ENCODE measurements at places on chromosomes 1 and 21.

- no peak for DNase-seq
These were observed 5.8 kb downstream of the HMCN1 start for GRCh38 chr1:185739967-185740366.

GRCh38 chr1:199394856-199395255 lies 632.7 kb upstream of the NR5A2 start:
- no peak for DNase-seq

DNA sequence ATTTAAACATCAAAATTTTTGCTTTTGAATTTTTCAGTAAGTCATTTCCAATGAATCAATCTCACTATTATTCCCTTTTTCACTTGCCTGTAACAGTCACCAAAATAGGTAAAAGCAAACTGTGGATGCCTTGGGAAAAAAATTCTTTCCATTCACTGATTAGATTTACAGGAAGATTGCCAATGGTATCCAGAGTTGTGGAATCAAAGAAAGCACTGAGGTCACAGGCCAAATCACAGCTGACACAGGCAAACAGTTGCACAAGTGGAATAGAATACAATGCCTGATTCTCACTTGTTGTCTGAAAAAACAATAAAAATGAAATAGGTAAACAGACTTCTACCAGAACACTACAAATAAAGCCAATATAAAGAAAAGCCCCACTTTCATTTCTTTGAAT lies 48.4 kb downstream of the LTN1 start:
- no peak for DNase-seq

- no peak for DNase-seq
These were observed 14.8 kb upstream of the OLIG2 start for GRCh38 chr21:33010931-33011330.

GRCh38 chr1:229869687-229870086 lies 197.4 kb upstream of the GALNT2 start:
- no peak for DNase-seq

- no peak for DNase-seq
These were observed 2.2 kb downstream of the CERS2 start for GRCh38 chr1:150972417-150972940.

DNA sequence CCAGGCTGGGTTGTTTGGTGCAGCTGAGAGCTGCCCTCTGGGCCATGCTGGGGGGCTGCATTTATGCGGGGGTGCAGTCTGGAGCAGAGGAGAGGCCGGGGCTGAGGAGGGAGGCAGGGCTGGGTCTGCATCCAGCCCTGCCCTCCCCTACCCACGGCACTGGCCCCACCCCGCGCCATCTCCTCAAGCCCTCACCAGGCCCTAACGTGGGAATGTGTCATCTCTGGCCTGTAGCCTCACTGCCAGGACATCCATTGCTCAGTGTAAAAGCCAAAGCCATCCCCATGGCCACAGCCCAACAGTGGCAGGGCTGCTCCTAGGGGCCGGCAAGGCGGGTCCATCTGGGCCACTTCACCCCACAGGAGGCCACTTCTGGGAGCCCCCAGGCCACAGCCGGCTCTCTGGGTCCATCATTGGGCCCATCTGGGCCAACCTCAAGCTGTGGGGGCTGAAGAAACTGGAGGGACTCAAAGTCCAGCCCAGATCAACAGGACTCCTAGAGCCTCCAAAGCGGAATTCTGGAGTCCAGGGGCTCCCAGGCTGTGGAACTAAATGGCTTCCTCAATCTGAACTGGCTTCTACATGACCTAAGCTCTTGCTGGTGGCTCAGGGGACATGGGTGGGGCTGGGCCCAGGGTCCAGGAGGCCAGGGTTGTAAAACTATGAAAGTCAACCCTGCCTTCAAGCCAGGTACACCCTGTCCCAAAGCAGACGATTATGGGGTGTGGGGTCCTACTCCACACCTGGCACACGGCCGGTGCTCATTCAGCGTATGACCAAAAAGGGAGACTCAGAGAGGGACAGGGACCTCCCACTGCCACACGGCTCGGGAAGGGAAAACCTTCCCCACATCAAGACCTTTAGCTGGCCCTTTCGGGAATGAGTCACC lies 32.6 kb downstream of the RUNX3 start:
- no peak for DNase-seq

DNA sequence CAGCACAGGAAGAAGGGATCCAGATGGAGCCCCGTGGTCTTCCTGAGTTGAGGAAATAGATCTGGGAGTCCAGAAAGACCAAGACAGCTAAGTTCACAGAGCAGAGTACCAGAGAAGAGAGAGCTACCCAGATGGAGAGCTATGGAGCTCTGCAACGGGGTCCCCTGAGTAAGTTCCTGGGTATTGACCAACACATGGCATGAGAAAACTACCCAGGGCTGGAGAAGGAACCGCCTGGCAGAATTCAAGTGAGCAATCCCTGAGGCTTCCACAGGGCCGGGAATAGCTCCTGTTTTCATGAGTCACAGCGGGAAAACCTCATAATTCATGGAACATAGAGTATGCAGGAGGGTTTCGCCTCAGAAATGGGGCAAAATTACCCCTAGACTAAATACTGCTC lies 19.7 kb downstream of the STPG1 start:
- DNase-seq = no peak

- no peak for DNase-seq
These were observed 30.6 kb upstream of the JUN start for GRCh38 chr1:58814251-58815068.

DNA sequence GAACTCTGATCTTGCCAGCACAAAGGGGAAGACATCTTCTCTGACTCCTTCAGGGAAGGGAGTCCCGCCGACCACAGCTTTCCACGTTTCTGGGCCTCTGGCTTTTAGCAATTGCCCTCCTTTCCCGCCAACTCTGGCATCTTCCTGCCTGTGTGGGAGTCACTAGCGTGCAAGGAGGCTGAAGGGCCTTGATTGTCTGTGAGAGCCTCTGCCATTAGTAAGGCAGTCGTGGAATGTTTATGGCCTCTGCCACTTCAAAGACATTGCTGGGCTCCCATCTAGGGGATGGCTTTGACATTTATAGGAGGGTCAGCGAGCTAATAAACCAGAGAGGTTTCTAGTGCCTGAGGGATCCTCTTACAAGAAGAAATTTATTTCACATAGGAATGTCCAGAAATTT lies 14.3 kb upstream of the PROK1 start:
- no peak for DNase-seq

DNA sequence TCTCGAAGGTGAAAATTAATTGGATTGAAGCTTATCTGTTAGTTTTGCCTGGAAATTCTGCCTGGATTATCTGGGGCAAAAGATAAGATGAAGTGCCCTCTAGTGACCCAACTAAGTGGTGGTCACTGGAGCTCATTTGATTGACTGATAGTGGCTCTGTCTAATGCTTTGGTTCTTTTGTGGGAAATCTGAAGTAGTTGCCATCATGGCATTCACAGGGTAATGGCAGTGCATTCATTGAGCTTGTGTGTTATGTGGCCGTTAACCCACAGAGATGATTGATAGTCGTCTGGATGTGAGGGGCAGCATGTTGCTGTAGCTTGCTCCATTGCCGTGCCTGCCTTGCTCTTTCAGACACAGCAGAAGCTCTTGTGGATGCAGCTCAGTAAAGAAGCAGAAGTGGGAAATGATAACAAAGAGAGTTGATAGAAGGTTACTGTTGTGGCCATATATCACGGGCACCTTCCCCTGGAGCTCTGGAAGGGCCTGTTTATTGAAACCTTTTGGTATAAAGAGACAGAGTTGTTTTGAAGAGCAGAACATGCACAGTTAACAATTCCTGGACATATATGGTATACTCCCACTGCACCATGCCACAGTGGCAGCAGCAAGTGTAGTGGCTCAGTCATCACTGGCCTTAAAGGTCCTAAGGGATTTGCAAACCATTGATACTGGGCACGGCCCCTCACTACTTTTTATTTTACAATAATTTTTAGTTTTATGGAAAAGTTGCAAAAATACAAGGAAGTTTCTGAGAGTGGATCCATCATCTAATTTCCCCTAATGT lies 42.0 kb downstream of the CXADR start:
- no peak for DNase-seq

- no peak for DNase-seq
These were observed 144.1 kb upstream of the TNR start for GRCh38 chr1:175887521-175887920.

GRCh38 chr1:16250524-16251251 lies 13.7 kb upstream of the CPLANE2 start:
- no peak for DNase-seq

GRCh38 chr1:54872036-54872331 lies 15.0 kb downstream of the DHCR24 start:
- no peak for DNase-seq

- DNase-seq = no peak
These were observed 12.3 kb downstream of the OR2T11 start for GRCh38 chr1:248622570-248623001.
